ENCODE measurements at places on chromosomes 4 and X. TPM values are rescaled to one million over a fixed set of nuclear protein-coding genes. Genes with fewer than 3 reads are reported as not detected.

- DNase-seq, result no peak
Measured at GRCh38 chr4:104907074-104907649, 239.5 kb upstream of the TET2 start.

DNA sequence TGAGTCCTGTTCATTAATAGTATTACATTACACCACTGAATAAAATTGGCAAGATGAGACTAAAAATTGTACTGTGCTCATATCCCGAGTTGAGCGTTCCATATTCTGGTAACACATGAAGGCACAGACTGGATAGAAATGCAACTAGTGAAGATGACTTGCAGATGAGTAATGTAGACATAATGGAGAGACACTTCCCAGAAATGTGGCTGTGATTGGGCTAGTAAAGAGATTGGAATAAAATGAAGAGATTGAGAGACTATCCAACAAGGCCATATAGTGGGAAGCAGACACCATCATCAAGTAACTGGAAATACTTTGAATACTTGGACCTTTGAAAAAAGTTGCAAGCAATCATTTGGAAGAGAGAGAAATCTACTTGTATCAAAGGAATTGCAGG lies 77.3 kb downstream of the DCAF8L1 start:
- DNase-seq, result no peak

GRCh38 chr4:3317011-3317655 lies 24.3 kb downstream of the RGS12 start:
- DNase-seq, result peak; percentile 3

- DNase-seq, result no peak
Measured at GRCh38 chr4:155544547-155544946, 122.1 kb upstream of the GUCY1A1 start.

- DNase-seq, result no peak
Measured at GRCh38 chr4:168797738-168798375, 212.2 kb downstream of the CBR4 start.

GRCh38 chrX:20971250-20971649 lies 403.0 kb upstream of the CNKSR2 start:
- DNase-seq, result no peak

Gene SPIN2B
- total RNA-seq, result 6.8 TPM

Gene RAB33A
- total RNA-seq, result 15.1 TPM

Gene PDS5A
- total RNA-seq, result 89.1 TPM

GRCh38 chr4:80161413-80162058 lies 35.8 kb upstream of the PRDM8 start:
- DNase-seq, result no peak

GRCh38 chr4:91288702-91289311 lies 1015.0 kb upstream of the GRID2 start:
- DNase-seq, result no peak

GRCh38 chr4:23333556-23333945 lies 556.3 kb downstream of the PPARGC1A start:
- peak; percentile 54 for DNase-seq

Gene FHDC1
- 0.07 TPM for total RNA-seq

DNA sequence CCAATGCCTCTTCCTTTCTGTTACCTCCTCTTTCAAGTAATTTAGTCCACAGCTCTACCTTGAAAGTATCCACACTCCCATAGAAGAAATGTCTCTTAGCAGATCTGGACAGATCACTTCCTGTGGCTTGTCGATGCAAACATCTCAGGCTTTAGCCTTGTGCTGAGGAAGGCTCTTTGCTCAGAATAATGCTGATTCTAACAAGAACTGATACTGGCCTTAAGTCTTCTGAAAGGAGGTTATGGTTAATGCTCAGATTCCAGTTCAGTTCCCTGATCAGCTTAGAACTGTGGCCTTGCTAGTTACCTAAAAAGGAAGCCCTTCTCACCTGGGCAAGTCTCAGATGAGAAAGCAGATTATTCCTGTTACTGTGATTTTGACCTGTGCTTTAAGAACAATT lies 230.1 kb upstream of the FAT4 start:
- no peak for DNase-seq

DNA sequence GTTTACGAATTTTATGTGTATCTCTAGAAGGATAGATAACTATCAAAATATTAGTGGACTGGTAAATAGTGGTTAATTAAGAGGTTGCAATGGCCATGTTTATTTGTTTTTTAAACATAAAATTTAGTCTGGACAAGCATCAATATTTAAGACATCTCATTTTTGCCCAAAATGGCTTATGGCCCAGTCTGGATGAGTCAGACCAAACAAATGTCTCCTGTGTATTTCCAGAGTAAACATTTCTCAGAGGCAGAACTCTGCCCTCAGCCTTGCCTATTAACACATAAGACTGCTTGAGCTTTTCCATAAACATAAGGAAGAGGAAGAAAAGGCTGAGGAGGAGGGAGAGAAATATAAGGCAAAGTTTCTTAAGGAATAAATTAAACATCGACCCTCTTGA lies 277.1 kb upstream of the DIAPH2 start:
- DNase-seq, result no peak

Gene PCDH18
- 0.05 TPM for total RNA-seq

Gene CXCR3
- total RNA-seq, result 2.5 TPM

DNA sequence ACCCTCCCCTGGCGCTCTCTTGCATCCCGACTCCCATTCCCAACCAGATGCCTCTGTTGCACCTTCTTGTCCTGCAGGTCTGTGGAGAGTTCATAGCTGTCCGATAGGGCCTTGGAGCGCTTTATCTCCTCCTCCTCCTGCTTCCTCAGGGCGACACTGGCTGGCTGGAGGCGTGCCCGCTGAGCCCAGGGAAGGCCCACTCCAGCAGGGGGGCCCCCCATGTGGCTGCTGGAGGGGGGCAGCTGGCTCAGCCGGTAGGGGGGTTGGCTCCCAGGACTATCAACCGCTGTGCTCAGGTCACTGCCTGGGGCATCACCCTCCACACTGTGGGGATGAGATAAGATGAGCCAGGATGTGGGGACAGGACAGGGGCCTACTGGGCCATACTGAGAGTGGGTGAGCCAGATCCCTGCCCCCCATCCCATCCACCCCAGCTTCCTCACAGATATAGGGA lies 25.6 kb downstream of the IQSEC2 start:
- DNase-seq, result no peak

GRCh38 chr4:175376287-175376977 lies 435.6 kb downstream of the GPM6A start:
- no peak for DNase-seq

Gene NKX3-2
- not detected for total RNA-seq

Gene PNMA5
- total RNA-seq, result not detected

Gene SOWAHB
- not detected for total RNA-seq

DNA sequence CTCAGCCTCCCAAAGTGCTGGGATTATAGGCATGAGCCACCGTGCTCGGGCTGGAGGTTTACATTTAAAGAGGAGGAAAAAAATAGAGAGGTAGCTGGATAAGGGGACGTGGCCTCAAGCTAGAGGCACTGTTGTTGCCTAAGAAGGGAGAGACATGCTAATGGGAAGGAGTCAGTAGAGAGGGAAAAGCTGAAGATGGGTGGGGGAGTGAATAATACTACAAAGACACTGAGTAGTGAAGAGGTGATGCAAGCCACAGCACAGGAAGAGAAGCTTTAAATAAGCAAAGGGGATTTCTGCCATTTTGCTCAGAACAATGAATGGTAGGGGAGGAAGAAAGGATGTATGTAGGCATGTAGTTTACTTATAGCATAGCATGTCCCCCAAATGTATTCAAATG lies 11.5 kb upstream of the AP1S2 start:
- no peak for DNase-seq

Gene SYTL5
- total RNA-seq, result not detected

DNA sequence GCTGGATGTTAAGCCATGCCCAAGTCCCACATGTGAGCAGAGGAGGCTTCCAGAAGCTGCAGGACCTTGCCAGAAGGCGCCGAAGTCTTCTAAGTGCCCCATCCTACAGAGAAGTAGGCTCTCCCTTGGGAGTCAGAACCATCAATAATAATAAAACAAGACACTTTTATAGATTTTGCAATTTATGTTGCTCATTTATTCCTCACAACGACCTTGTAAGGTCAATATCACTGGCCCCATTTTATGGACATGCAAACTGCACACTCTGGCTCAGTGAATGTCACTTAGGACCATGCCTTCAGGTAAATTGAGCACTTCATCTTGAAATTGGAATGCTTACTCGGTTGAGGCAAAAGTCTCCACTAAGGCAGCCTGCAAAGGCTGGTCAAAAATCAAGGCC lies 170.4 kb downstream of the BCOR start:
- DNase-seq, result no peak
